Tongue (tissue), 3 donors: ENCODE measurements at places on chromosomes 16 and 17. TPM values are rescaled to one million over a fixed set of nuclear protein-coding genes. Genes with fewer than 3 reads are reported as not detected.

- no peak for DNase-seq
These were observed 76.3 kb downstream of the USP31 start for GRCh38 chr16:23072769-23073549.

- DNase-seq: peak; percentile 53
These were observed 12.3 kb downstream of the FCSK start for GRCh38 chr16:70466805-70467076.

GRCh38 chr17:49748791-49749190 lies 15.1 kb downstream of the FAM117A start:
- DNase-seq: no peak

The P2RX1 gene
- total RNA-seq: 2.3 TPM

The PRRT2 gene
- total RNA-seq: 3.0 TPM

- DNase-seq: no peak
These were observed 38.8 kb upstream of the BHLHA9 start for GRCh38 chr17:1231456-1231855.
